NCI-H524 treated with DMSO at 0.1 percent for 48 hours (cell line): ENCODE measurements at places on chromosomes 1 and 21.

DNA sequence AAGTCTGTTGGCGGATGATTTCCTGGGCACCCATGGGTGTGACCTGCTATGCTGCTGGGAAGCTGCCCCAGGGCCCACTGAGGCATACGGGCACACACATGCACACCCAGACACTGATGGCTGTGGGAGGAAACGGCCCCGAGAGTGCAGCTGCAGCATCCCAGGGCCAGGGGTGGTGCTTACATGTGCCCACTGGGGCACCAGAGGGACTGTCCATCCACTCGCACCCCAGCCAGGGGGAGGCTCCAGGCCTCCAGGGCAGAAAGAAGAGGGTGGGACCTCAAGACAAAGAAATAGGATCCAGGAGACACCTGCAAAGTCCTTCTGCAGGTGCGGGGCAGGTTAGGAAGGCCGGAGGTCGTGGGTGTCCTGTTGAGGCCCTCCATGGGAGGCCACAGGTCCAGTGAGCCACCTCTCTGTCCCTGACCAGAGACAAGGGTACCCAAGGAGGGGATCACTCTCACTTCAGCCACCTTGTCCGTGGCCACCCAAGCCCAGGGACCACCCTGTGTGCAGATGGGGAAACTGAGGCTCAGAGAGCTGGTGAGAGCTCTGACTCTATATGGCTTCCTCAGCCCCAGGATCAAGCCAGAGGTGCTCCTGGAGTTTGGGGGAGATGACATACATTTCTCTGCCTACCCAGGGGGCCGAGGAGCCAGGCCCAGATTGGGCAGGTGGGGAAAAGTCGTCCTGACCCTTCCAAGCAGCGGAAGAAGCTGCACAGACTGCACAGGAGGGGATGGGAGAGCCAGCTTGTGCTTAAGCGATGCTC lies 57.1 kb downstream of the WNT9A start:
- DNase-seq, result no peak

- DNase-seq, result no peak
These were observed 76.2 kb downstream of the CD46 start for GRCh38 chr1:207828046-207828445.

DNA sequence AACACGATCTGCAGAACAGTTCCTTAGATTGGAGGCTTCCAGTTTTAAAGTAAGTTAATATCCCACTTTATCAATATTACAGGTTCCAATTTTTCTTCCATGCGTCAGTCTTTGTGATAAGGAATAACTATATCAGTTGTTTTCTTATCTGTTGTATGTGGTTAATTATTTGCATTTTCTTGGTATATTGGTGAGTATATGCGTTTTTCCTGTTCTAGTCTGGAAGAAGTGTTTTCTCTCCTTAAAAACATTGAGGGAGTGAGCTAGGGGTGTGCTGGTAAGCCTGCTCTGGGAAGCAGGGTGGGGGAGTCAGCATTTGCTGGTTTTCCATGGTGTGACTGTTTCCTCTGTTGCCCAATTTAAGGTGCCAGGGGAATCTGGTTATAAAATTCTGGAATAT lies 50.2 kb upstream of the KIF1B start:
- no peak for DNase-seq

- no peak for DNase-seq
These were observed 19.2 kb downstream of the AGPAT3 start for GRCh38 chr21:43884012-43884860.

DNA sequence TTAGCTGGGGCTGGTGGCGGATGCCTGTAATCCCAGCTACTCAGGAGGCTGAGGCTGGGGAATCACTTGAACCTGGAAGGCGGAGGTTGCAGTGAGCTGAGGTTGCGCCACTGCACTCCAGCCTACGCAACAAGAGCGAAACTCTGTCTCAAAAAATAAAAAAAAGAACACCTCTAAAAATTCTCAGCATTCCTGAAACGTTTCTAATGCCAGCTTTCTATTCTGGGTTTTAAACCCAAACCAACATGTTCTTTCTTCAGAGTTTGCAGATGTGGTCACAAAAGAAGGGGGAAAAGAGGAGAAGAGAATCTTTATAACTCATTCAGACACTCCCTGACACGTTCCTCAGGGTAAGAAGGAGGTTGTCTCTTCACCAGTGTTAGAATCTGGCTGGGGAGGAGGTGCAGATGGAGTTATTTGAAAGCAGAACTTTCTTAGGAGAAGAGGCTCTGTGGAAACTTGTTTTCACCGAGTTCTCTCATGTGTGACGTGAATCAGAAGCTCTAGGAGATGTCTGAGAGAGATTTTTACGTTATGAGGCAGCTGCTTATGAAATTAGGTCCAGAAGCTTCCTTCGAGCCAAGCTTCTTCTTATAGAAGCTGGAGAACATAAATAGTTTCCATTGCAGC lies 17.8 kb upstream of the CNR2 start:
- DNase-seq, result no peak

- DNase-seq, result no peak
These were observed 3.0 kb downstream of the KCNC4 start for GRCh38 chr1:110213143-110213540.
